Stimulated activated CD8-positive, alpha-beta memory T cell treated with anti-CD3 and anti-CD28 coated beads, Interleukin-4, amount 100 ng/mL, for 1 hour (primary cell): ENCODE measurements at places on chromosomes 12 and 14.

GRCh38 chr14:27573018-27573417 lies 975.2 kb upstream of the NOVA1 start:
- no peak for DNase-seq

DNA sequence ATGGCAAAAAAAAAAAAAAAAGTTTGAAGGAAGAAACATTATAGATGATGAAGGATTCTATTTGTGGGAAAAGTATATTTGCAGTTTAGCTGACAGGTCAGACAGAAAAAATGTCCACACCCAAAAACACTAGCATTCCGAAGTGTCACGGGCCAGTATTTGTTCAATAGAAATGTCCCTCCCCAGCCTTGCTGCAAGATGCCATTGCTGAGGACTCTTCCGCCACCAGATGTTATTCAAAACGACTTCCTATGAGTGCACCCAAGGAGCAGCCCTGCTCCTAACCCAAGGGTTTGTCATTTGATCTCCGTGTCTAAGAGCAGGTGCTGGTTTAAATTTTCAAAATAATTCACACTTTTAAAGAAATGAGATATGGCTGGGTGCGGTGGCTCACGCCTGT lies 163.1 kb downstream of the GCH1 start:
- no peak for DNase-seq

DNA sequence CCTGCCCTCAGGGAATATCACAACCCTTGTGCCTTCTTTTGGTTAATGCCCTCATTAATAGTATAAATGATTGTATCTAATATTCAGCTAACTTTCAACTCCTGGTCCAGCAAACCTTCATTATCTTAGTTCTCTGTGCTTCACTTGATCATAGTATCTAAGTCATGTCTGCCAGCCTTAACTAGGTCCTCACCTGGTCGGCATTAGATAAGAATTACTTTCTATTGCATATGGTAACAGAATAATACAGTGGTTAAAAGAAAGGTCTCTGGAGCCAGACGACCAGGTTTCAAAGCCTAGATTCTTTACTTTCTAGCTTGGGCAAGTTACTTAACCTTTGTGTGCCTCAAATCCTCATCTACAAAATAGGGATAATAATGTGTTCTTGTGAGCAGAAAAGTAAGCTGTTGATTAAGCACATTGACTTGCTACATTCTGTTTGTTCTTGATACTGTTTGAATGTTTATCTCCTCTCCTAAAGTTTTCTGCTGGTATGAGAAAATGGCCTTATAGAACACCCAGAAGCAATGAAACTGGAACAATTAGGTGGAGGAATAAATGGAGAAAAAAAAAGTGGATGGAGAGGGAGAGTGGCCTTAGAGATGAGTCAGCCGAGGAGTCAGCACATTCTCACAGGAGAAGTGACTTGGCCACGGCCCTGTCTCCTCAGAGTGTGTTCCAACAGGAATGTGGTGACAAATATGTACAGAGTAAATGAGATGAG lies 176.1 kb downstream of the SLC25A21 start:
- DNase-seq: no peak

GRCh38 chr12:94640134-94640928 lies 10.0 kb downstream of the TMCC3 start:
- DNase-seq: no peak

- peak; percentile 60 for DNase-seq
Observed at GRCh38 chr12:1661553-1662335, 29.1 kb upstream of the ADIPOR2 start.

GRCh38 chr12:51326698-51327439 lies 2.9 kb upstream of the BIN2 start:
- no peak for DNase-seq

DNA sequence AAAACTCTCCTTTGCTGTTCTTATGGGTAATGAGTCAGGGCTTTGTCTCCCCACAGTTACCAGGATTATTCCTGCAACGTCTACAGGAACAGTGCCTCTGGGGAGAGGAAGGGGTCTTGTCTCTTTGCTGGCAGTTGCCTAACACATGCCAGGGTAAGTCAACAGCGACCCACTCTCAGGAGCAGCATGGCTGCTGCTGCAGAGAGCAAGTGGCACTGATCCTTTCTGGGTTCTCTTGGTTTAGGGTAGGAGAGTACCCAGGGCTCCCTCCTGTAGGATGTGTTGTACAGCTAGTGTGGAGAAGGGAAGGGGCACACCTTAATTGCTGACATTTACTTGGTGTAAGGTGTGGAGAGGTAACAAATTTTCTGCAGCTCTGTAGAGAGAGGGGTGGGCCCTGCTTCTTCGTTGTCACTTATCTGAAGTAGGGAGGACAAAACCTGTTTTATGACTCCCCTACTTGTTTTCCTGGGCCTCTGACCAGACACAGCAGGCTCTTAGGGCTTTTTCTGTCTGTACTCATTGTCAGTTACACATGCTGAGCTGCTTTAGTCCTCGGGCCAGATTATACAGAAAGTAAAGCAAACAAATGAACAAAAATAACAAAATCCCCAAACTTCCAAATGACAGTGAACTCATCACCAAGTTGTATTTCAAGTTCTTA lies 168.2 kb downstream of the ACSS3 start:
- no peak for DNase-seq

DNA sequence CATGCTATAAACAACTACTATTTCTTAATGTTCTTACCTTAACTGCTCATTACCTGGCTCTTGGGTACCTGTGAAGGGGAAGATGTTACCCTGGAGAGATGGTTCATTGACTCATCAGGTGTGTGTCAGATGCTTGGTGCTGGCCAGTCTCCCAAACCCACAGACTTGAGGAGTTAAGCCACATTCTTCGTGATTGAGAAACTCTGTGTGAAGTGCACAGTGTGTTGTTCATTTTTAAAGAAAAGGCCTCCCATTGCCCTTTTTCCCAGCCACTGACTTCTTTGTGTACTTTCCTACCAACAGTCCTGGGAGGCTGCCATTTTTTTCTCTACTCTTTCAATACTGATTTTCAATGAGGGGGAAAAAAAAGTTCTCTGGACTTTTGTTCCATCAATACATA lies 3.2 kb downstream of the MGST1 start:
- no peak for DNase-seq

GRCh38 chr12:113214895-113215400 lies 6.3 kb upstream of the TPCN1 start:
- DNase-seq: no peak

DNA sequence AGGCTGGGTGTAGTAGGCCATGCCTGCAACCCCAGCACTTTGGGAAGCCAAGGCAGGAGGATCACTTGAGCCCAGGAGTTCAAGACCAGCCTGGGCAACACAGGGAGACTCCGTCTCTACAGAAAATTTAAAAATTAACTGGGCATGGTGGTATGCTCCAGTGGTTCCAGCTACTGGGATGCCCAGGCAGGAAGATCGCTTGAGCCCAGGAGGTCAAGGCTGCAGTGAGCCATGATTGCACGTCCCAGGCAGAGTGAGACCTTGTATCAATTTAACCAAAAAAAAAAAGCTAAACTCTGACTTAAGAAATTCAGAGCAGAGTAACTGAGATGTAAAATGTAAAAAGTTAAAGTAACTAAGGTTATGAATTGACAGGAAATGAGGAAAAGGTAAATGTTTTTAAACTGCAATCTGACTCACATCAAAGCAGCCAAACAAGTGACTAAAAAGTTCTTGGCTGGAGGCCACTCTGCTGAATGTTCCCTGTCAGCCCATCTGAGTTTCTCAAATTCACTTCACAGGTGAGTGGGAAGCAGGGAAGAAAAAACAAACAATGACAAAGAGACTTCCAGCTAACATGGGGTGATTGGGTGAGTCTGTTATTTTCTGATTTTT lies 21.3 kb downstream of the PRKD1 start:
- no peak for DNase-seq

- no peak for DNase-seq
Observed at GRCh38 chr14:51609955-51610283, 41.8 kb upstream of the FRMD6 start.

- no peak for DNase-seq
Observed at GRCh38 chr14:63852271-63852816, 460 bp upstream of the SYNE2 start.

GRCh38 chr12:49865109-49865781 lies 22.3 kb upstream of the BCDIN3D start:
- no peak for DNase-seq

DNA sequence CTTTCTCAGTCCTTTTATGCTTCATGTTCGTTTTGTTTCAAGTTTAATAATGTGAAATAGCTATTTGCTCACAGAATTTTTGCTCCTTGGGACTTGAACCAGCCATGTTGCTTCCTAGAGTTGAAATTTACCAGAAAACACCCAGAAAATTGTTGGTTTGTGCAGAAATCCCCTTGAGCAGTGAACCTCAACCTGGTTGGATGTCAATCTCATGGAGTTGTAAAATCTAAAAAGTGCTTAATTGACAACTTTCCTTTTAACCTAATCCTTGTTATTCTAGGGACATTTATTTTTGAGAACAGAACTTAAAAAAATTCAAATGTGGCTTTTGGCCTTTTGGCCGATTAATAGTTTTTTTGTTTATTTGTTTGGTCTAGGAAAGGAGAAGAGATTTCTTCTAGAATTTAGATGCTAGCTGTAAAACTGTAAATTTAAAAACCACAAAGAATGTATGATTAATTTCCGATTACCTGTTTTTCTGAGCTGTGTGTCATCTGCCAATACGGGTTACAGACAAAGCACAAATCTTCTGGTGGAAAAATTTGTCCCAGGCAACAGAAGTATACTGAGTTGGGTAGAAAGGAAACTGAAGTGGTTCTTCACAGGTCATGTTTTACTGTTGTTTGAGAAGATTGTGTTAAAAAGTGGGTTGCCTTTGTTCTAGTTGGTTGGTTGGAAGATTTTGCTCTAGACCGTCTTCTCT lies 154.4 kb downstream of the FUT8 start:
- DNase-seq: no peak

DNA sequence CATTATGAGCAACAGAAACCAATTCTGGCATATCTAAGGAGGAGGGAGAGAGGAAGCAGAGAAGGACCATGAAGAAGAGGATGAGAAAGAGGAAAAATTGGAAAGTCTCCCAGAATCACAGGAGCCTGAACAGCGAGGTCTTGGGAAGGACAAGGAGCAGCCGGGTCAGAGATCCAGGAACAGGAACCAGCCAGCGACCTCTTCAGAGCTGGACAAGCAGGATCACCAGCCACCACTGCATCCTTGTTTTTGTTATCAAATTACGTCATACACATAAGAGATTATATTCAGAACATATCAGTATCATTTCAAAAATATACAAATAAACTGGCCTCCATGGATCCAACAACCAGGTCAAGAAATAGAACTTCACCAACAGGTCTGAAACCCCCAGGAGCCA lies 22.1 kb upstream of the BDKRB2 start:
- no peak for DNase-seq

DNA sequence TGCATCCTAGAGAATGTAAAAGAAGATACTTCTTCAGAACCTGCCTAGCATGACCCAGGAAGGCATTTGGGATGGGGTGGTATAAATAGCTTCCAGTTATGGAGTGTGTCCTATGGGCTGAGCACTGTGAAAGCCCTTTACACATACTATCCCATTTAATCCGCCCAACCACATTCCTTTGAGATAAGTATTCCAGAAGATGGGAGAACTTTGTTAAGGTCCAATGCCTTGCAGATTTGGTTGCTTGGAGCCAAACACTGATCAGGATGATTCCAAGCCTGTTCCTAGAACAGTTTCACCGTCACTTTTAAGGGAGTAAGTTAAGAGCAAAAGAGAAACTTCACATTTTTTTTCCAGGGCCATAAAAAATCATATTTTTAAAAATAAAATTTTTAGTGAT lies 82.5 kb upstream of the CLMN start:
- DNase-seq: no peak

DNA sequence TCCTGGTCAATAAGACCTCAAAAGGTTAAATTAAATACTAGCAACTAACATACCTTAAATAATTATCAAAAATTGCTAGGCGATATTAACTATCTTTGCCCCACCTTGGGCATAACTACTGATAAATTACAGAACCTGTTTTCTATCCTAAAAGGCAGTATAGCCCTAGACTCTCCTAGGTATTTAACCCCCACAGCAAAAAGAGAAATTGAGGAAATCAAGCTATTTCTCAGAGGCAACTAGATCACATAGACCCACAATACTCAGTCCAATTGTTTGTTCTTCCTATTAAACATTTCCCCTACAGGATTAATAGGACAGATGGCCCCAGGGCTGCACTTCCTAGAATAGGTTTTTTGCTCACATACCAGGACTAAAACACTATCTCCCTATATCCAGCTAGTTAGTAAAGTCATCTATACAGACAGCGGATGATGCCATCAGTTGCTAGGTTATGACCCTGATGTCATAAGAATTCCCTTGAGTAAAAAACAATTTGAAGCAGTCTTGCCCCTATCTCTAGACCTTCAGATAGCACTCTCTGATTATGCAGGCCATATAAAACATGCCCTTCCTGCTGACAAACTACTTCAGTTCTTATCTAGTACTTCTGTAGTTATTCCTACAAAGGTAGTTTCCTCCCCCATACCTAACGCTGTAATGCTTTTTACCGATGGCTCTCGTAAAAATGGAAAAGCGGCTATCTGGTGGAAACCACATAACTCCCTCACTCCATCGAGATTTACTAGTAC lies 118.4 kb downstream of the PPHLN1 start:
- no peak for DNase-seq

- no peak for DNase-seq
Observed at GRCh38 chr12:45688183-45688582, 41.3 kb upstream of the ARID2 start.

DNA sequence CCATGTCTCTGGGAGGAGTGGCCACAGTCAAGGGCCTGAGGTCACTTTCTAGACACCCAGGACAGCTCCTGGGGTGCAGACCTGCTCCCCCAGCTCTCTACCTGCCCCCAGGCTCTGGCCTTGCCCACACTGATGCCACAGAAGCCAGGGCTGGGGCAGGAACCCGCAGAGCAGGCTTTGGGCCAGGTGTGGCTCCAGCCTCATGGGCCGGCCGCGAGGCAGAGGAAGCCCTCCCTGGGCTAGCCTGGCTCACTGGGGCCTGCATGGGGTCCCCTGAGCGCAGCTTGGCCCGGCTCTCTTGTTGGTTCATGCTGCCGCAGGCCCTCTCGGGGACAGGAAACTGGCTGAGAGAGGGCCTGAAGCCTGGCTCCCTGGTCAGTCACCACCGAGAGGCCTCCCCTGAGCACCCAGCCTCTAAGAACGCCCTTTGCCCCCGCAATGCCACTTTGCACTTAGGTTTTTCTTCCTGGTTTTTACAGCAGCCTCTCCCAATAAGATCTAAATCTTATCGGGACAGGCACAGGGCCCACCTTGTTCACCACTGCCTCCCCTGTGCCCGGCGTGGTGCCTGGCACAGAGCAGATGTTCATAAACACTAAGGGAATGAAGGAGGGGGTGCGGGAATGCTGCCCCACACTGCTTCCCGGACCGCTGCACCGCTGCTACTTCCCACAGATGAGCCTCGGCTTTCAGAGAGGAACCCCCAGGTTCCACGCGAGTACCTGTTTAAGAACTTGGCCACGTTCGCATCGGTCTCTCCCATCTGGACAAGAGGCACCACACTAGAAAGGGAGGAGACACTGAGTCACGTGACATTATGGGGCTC lies 14.7 kb downstream of the MMAB start:
- DNase-seq: no peak
